ENCODE measurements at places on chromosomes 4 and X. TPM values are rescaled to one million over a fixed set of nuclear protein-coding genes. Genes with fewer than 3 reads are reported as not detected.

Gene CT45A5
- total RNA-seq, result not detected

Gene DCAF12L2
- not detected for total RNA-seq

DNA sequence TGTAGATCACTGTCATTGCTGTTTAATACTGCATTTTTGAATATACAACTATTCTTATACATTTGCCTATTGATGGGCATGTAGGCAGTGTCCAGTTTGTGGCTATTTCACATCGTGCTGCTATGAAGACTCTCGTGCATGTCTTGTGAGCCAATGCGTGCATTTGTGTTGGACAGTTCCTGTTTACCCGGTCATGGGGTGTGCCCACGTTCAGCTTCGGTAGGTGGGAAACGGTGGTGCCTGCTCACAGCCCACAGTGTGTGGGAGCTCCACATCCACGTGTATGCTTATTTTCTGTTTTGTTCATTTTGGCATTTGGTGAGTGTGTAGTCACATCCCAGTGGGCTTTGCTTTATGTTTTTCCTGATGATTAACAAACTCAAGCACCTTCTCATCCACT is 19.7 kb upstream of the RNF212 start:
- DNase-seq, result no peak

DNA sequence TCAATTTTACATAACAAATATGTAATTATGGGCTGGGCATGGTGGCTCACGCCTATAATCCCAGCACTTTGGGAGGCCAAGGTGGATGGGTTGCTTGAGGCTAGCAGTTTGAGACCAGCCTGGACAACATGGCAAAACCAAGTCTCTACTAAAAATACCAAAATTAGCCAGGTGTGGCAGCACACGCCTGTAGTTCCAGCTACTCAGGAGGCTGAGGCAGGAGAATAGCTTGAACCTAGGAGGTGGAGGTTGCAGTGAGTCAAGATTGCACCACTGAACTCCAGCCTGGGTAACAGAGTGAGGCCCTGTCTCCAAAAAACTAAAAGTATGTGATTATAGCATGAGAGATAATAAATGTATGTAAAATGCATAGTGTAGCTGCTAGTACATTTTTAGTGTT is 229.0 kb downstream of the PPARGC1A start:
- DNase-seq, result no peak

Gene PAGE5
- total RNA-seq, result not detected

DNA sequence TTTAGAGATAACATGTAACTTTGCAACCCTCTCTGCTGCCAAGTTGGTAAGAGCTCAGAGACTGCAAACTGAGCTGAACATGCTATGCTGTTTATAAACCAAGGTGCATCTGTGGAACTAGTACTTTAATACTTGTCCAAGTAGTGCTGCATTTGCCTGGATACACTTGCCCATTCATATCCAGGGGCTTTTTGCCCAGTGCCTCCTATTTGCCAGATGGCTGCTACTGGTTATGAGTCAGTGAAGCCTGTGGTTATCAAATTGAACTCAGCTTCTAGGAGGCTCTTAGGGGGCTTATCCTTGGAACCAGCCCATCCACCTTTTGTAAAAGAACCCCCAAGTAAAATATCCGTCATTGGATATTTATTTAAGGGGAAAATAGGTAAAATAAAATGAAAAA is 79.6 kb downstream of the AFF2 start:
- DNase-seq, result peak; percentile 26

DNA sequence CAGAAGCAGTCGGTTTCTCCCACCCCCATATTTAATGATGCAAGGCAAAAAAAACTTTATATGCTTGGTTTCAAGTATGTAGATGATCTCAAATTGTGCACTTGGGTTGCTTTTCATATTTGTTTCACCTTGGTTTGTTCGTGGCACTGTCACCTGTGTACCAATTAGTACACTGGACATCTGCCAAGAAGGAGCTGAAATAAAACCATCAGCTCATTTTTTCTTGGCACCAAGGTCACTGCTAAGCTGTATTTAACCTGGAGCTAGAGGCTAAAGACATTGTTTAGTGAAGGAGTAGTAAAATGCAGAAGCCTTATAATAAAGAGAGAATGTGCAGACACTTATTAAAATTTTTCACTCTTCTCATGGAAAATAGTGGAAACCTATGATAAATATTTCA is 430.8 kb downstream of the ARHGAP24 start:
- no peak for DNase-seq

Gene AREG
- total RNA-seq, result 95.8 TPM

DNA sequence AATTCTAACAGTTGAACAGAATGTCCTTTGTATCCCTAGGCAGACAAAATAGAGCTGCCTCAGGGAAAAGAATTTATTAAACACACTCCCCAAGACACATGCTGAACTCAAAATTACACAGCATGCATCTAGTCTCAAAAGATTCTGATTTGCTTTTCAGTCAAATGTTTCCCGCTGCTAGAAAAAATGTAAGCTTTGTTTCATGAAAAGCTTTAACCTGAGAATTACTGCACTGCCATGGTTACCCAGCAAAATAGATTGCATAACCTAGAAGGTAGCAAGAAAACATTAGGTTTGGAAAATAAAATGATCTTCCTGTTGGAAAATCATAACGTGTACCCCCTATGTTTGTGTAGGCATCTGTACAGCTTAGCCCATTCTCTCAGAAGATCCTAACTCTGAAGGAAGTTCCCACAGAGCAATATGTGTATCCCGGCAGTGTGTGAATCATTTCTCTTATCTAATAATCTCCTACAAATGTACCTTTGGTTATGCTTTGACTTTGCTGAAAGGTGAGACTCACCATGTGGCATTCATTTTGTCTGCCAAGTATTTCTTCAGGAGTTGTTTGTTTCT is 646.9 kb downstream of the STPG2 start:
- DNase-seq, result no peak

GRCh38 chrX:18016941-18017340 is 155.8 kb upstream of the RAI2 start:
- DNase-seq, result no peak

Gene NSG1
- 0.57 TPM for total RNA-seq

DNA sequence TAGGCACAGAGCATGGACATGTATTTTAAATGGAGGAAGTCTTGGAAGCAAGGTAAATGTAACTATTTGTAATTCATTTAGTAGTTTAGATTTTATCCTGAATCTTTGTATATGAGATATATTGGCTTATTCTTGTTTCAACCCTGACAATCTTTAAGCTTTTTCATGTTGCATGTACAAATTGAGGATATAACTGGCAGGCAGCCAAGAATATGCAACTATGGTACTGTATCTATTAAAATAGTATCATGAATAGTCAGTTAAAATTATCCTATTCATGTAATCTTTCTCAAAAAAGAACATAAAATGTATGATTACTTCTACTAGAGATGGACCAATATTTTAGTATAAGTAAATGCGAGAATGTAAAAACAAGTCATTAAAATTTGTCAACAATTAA is 1141.5 kb downstream of the PCDH18 start:
- no peak for DNase-seq

Gene TKTL1
- not detected for total RNA-seq

Gene DACH2
- total RNA-seq, result not detected

Gene CXCL6
- 0.34 TPM for total RNA-seq

DNA sequence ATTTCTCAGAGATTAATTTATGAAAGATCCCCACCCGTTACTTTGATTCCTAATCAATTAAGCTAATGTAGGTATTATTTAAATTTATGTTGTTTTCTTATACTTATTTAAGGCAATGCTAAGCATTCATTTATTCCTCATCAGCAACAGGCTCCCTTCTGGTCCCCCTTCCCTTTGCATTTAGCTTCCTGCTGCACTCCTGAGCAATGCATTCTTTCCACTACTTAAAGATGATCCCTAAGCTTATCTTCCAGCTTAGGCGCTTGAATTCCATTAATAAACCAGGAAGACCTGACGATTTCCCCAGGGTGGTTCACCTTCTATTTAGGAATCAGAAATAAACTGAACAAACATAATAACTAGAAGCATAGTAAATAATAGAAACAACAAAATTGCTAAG is 1003.1 kb downstream of the FSTL5 start:
- DNase-seq, result no peak

DNA sequence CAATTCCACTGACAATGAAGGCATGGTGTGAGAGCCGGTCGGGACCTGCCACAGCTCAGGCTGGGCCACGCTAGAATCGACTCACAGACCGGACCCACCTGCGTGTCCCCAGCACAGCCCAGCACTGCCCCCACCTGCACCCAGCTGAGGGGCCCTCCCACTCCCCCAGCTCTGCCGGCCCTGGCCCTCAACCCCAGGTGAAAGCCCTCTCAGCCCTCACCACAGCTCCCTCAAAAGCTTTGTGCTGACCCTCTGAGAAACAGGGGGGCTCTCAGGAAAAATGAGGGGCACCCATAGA is 25.1 kb downstream of the GAK start:
- DNase-seq, result no peak

DNA sequence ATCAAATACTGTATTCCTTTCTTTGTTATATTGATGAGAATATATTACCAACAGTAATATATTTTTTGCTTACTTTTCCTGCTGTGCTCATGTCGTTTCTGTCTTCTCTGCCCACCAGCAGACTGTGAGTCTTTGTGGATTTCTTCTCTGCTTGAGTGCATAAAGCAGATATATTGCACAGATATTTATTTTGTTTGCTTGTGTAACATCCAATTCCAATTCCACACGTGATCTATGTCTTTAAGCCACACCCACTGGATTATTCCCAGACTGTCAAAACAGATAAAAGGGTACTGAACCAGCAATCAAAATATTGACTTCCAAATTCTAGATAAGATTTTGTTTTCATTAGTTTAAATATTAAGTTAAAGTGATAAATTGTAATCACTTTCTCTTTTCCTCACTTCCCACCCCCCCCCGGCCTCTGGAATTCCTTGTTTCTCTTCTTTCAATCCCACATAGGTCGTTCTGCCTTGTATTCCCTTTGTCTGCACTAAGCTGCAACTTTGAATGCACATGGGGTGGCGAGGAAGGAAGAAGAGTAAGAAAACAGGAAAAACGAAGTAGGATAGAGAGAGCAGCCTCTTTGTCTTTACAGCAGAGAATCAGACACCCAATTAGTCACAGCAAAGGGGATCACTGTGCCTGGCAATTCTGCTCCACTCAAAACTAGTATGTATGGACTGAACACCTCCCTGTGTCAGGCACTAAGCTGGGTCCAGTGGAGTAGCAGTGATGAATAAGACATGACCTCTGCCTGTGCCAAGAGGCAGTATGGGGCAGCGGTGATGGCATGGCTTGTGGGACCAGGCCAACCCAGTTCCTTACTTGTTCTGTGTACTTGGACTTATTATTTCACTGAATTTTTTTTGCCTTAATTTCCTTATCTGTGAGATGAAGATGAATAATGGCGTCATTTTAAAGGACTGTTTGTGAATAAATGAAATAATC is at the start of gene ADH1B:
Gene ADH1B (minus strand): TSS at position 161 of the 951 bp plus-strand sequence. CDS start 70 bp downstream, at position 91.
- DNase-seq, result no peak

- DNase-seq, result no peak
Measured at GRCh38 chrX:87434618-87435017, 83.0 kb upstream of the KLHL4 start.

DNA sequence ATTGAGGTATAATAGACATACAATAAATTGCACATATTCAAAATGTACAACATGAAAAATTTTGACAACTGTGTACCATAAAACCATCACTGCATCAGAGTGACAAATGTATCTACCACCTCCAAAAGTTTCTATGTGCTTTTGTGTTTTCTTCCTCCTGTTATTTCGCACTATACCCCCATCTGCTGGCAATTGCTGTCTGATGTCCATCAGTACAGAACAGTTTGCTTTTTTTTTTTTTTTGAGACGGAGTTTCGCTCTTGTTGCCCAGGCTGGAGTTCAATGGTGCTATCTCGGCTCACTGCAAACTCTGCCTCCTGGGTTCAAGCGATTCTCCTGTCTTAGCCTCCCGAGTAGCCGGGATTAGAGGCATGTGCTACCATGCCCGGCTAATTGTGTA is 154.3 kb upstream of the GIMD1 start:
- DNase-seq, result peak; percentile 11

- DNase-seq, result no peak
Measured at GRCh38 chr4:8347660-8348059, 78.1 kb downstream of the HTRA3 start.

Gene LUZP4
- total RNA-seq, result not detected

DNA sequence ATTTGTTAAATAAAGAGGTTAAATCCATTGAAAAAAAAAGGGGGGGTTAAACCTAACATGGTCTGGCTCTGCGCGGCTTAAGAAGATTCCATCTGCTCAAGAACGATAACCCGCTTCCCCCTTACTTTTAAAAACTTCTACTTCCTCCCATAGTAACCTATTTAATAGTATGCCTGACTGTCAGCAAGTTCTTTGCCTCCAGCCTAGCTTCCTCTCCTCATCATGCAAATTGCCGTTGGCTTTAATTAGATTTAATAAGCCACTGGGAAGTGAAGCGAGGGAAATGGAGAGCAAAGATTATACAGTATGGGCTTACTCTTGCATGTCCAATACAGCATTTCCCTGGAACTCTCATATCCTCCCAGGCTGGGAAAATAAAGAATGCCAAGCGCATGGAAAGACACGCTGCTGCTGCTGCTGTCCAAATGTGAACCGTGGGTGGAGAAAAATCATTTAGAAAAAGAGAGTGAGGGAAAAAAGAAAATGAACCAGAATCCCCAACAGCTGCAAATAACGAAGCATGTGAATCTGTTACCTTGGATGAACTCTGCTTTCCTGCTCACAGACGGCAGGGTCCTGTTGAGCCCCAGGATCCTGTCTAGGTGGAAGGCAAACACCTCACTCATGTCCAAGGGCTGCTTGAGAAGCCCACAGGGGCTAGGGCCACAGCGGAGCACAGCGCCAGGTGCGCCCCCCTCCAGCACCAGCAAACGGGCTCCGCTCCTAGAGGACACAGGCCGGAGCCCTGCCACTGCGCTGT is 2.7 kb downstream of the GASK1B start:
- peak; percentile 75 for DNase-seq

DNA sequence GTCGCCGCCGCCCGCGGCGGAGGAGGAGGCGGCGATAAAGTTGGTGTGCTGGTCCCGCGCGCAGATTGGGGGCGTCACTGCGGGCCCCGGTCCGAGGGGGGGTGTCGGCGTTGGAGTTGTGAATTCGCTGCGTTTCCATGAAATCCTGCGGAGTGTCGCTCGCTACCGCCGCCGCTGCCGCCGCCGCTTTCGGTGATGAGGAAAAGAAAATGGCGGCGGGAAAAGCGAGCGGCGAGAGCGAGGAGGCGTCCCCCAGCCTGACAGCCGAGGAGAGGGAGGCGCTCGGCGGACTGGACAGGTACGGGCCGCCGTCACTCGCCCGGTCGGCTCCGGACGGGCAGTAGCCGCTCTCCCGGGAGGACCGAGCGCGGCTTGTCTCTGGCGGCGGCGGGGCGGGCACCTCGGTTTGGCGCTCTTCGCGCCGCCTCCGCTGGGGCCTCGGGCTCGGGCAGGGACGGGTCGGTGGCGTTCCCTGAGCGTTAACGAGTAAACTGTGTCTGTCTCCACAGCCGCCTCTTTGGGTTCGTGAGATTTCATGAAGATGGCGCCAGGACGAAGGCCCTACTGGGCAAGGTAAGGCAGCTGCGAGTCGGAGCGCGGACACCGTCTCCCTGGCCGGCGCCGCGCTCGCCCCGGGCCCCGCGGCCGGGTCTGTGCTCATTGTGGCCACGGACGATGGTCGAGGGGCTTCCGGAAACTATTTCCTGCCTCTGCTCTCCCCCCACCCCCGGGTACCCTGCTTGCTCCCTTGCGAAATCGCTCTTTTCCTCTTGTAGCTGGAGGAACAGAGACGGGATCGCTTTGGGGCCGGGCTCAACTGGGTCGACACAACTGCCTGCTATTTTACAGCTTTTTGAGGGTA is 658 bp downstream of the KDM6A start:
- DNase-seq, result peak; percentile 47
